NCI-H1694 treated with DMSO at 0.1 percent for 48 hours (cell line): ENCODE measurements at places on chromosomes 3 and 15.

DNA sequence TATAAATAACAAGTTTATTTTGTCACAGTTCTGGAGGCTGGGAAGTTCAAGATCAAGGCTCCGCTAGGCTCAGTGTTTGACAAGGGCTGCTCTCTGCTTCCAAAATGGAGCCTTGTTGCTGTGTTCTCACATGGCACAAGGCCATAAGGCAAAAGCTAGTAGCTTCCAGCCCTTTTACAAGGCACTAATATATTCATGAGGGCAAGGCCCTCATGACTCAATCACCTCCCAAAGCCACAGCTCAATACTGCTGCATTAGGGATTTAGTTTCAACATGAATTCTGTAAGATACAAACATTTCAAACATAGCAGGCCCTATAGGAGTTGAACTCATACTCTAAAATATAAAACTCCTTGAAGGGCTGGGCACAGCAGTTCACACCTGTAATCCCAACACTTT, 30.2 kb downstream of the ZBTB11 start:
- DNase-seq: no peak

DNA sequence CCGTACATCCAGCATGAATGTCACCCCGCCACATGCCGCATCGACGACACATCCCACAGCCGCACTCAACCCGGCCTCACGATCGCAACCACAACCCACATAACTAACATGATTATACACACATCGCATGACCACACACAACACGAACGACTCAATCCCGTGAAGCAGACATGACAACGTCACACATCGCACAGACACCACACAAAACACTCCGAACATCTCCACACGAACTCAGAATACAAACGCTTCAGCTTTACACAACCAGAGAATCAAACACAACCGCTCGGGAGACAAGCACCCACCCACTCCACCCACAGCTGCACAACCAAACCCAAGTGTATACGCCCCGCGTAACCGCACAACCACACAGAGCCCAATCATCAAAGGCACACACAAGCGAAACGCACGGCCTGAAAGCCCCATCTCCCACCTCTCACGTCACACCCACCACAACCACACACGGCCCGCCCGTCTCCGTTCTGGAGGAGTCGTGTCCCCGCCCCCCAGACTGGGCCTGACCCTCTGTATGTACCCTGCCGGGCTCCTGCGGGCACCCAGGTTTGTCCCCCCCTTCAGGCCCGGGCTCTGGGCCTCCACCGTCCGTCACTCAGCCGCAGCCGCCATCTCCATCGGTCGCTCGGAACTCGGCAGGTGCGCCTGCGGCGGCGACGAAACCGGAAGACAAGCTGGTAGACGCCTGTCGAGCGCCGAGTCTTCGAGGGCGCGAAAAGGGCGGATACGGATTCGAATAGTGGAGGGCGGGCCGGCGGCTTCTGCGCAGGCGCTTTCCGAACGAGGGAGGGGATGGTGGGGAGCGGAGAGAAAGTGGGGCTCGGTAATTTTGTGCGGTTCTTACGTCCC, at the start of gene RBSN:
RBSN (minus strand) TSS at position 646 of the 861 bp plus-strand sequence. CDS start 3,028 bp downstream, outside the sequence.
- peak; percentile 38 for DNase-seq

- no peak for DNase-seq
Measured at GRCh38 chr3:117629505-117629904, 919.9 kb downstream of the TUSC7 start.

GRCh38 chr3:13715167-13715954, 164.5 kb downstream of the WNT7A start:
- DNase-seq: no peak

DNA sequence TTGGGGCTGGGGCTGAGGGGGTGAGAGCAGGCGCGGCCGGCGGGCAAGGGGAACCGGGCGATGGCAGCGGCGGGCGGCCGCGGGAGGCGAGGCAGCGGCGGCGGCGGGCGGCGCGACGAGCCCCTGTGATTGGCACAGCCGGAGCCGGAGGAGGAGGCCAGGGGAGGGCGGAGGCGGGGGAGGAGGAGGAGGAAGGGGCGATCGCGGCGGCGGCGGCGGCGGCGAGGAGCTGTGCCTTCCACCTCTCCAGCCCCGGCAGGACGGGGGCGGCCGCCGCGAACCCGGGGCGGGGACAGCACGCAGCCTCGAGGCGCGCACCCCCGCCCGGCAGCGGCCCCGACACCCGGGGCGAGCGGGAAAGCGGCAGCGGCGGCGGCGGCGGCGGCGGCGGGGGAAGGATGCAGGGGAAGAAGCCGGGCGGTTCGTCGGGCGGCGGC, at the start of gene SLCO3A1:
SLCO3A1 (plus strand) TSS at position 198 of the 437 bp plus-strand sequence.
- DNase-seq: peak; percentile 9

DNA sequence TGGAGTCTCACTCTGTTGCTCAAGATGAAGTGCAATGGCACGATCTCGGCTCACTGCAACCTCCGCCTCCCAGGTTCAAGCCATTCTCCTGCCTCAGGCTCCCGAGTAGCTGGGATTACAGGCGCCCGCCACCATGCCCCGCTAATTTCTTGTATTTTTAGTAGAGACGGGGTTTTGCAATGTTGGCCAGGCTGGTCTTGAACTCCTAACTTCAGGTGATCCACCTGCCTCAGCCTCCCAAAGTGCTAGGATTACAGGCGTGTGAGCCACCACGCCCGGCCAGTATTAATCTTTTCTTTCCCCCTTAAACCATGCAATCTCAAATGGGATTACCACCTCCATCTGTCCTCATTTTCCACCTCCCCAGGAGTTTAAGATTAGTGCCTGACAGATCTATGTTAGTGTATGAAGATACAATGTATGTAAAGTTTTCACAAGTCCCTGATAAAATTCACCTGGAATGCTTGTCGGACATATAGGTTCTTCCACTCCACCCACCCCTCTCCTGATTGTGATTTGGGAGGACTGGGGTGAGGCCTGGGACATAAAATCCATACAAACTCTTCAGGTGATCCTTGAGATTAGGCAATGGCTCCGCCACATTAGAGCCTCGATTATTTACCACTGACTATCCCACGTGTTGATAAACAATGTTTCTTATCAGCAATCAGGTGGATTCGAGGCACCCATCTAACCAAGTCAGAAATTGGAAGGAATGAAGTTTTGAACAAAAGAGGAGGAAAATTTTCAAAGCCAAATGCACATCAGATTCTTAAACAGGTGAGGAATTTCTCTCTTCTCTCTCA, 1.2 kb downstream of the PARL start:
- no peak for DNase-seq

DNA sequence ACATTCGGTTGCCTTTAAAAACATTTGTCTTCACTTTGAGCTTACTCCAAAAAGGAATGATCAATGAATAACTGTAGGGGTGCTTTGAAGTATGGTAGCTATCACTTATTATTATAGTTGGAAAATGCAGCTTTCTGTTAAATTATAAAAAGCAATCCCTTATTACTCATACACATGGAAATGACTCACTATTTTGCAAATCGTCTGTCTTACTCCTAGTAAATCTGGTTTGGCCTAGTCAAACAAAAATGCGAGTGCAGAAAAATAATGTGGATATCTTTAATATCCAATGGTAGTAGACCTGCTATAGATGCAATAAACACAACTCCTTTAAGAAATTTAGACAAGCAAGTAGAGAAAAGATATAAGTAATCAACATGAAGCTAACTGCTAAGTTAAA, 112.5 kb downstream of the ZIC1 start:
- DNase-seq: no peak

DNA sequence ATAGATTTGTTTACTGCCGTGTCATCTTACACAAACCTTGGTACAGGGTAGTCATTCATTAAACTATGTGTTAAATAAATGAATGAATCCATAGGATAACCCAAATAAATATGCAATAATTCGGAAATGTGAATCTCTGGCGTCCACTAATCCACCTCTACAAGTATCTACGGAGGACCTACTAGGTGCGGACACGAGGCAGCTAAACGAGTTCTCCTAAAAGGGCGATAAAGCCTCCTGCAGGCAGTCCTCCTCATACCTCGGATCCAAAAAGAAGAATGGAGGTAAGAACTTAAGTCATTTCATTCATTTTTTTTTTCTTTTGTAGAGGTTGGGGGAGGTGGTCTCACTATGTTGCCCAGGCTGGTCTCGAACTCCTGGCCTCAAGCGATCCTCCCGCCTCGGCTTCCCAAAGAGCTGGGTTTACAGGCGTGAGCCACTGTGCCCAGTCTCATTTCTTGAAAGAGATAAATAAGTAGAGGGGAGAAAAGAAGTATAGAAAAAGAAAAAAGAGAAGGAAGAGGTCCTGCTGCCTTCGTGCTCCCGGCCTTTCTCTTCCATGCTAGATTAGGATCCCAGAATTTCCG, 706 bp upstream of the RPL35A start:
- DNase-seq: no peak

- no peak for DNase-seq
Measured at GRCh38 chr3:57856675-57857074, 100.6 kb downstream of the SLMAP start.

GRCh38 chr3:88936831-88937230, 170.6 kb upstream of the EPHA3 start:
- peak; percentile 72 for DNase-seq
